CD8-positive, alpha-beta T cell (primary cell): ENCODE measurements at places on chromosomes 12 and 14. TPM values are rescaled to one million over a fixed set of nuclear protein-coding genes. Genes with fewer than 3 reads are reported as not detected.

Gene POTEG
- not detected for total RNA-seq

Gene CCDC177
- not detected for total RNA-seq

Gene OR10G3
- total RNA-seq, result not detected

Gene KCNMB4
- 1.4 TPM for total RNA-seq

Gene NELL2
- 390 TPM for total RNA-seq

Gene KCNH3
- 3.5 TPM for total RNA-seq

Gene SERPINA10
- not detected for total RNA-seq

Gene PTPRO
- 1.00 TPM for total RNA-seq

Gene NYNRIN
- not detected for total RNA-seq

Gene TMEM253
- not detected for total RNA-seq

Gene HAL
- 0.17 TPM for total RNA-seq

Gene TAS2R13
- total RNA-seq, result 0.19 TPM

Gene GDF3
- not detected for total RNA-seq

Gene PPFIA2
- total RNA-seq, result not detected

Gene KCNK10
- total RNA-seq, result not detected

Gene VRTN
- total RNA-seq, result not detected

Gene TAS2R8
- total RNA-seq, result not detected

Gene KRT2
- 1.4 TPM for total RNA-seq

Gene SIX6
- total RNA-seq, result not detected

Gene KCNC2
- not detected for total RNA-seq

Gene CLEC2B
- 141 TPM for total RNA-seq

Gene CELA1
- total RNA-seq, result 0.79 TPM

Gene SMIM41
- 0.22 TPM for total RNA-seq

Gene CPSF6
- 81.3 TPM for total RNA-seq

Gene PIK3C2G
- not detected for total RNA-seq

Gene RILPL2
- total RNA-seq, result 3.4 TPM

Gene ARL6IP4
- total RNA-seq, result 131 TPM

Gene TMEM233
- not detected for total RNA-seq

Gene ZFP36L1
- total RNA-seq, result 241 TPM

Gene RNASE9
- not detected for total RNA-seq

Gene HOXC13
- total RNA-seq, result not detected

Gene RNASE1
- not detected for total RNA-seq

Gene LARP4
- total RNA-seq, result 20.1 TPM

Gene TPH2
- total RNA-seq, result not detected

Gene MANSC1
- not detected for total RNA-seq

Gene PNP
- 59.6 TPM for total RNA-seq

Gene CLEC4C
- total RNA-seq, result not detected

Gene CLEC14A
- total RNA-seq, result not detected

Gene CCT2
- 220 TPM for total RNA-seq

Gene LAG3
- 8.5 TPM for total RNA-seq

Gene PRPH
- not detected for total RNA-seq

Gene ARF3
- 36.4 TPM for total RNA-seq

Gene KRT86
- total RNA-seq, result 0.54 TPM

Gene GPRC5D
- not detected for total RNA-seq
